Subcutaneous adipose tissue (tissue), 4 donors: ENCODE measurements at places on chromosomes 6 and 20. TPM values are rescaled to one million over a fixed set of nuclear protein-coding genes. Genes with fewer than 3 reads are reported as not detected.

Gene EYA2
- total RNA-seq = 4.7 TPM

Gene TAB2
- 90.0 TPM for total RNA-seq

Gene FAM83C
- total RNA-seq = not detected

Gene PCSK2
- total RNA-seq = not detected

Gene SNAP91
- total RNA-seq = not detected

Gene PDYN
- not detected for total RNA-seq

Gene MUCL3
- not detected for total RNA-seq

Gene CST5
- not detected for total RNA-seq

Gene TFAP2A
- 0.16 TPM for total RNA-seq

Gene KIF6
- under 0.01 TPM for total RNA-seq

Gene SLC12A5
- not detected for total RNA-seq

Gene CLVS2
- total RNA-seq = not detected

Gene OTOR
- not detected for total RNA-seq

Gene HBS1L
- 48.9 TPM for total RNA-seq

Gene TRERF1
- 4.1 TPM for total RNA-seq

Gene PRSS16
- total RNA-seq = not detected

Gene SAPCD1
- 8.3 TPM for total RNA-seq

Gene CST2
- total RNA-seq = not detected

Gene SUMO4
- 6.7 TPM for total RNA-seq

Gene C6orf163
- total RNA-seq = 5.2 TPM

Gene AGPAT1
- 23.3 TPM for total RNA-seq

Gene TP53TG5
- total RNA-seq = 0.57 TPM

Gene FAM184A
- 8.1 TPM for total RNA-seq

Gene GSTA4
- 19.8 TPM for total RNA-seq

Gene AKAP7
- total RNA-seq = 16.4 TPM

Gene GLO1
- 107 TPM for total RNA-seq

Gene MCCD1
- not detected for total RNA-seq

Gene VSX1
- total RNA-seq = not detected

Gene HMGN4
- 50.2 TPM for total RNA-seq

Gene TRDN
- total RNA-seq = 2.8 TPM

Gene DYNLRB1
- 125 TPM for total RNA-seq

Gene ANKEF1
- 8.2 TPM for total RNA-seq

Gene ARMH2
- not detected for total RNA-seq

Gene CYP21A2
- 0.57 TPM for total RNA-seq

Gene PNPLA1
- not detected for total RNA-seq

Gene SLC22A2
- not detected for total RNA-seq

Gene COX7A2
- 248 TPM for total RNA-seq

Gene DEFB132
- 38.4 TPM for total RNA-seq

Gene PPP1R3G
- total RNA-seq = 4.2 TPM

Gene CRISP3
- not detected for total RNA-seq

Gene SIRPB2
- total RNA-seq = 21.5 TPM

Gene LTB
- 0.66 TPM for total RNA-seq

Gene EDN3
- total RNA-seq = not detected
